ENCODE measurements at places on chromosomes 4 and X.

DNA sequence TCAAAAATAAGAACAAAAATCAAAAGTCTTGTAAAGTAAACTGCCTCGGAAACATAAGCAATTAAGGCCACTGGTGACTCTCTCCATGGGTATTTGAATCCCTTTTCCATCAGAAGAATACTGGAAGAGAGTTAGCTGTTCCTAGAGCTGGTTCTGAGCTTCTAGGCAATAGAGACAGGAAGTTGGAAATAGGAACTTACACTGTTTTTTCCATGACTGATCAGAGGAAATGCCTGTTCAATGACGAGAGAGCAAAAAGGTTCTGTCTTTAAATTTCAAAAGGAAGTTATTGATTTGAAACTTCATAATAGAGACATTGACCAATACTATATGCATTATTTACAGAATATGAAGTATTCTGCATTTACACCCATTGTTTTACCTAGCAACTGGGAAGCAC lies 503.5 kb upstream of the ARX start:
- no peak for DNase-seq

DNA sequence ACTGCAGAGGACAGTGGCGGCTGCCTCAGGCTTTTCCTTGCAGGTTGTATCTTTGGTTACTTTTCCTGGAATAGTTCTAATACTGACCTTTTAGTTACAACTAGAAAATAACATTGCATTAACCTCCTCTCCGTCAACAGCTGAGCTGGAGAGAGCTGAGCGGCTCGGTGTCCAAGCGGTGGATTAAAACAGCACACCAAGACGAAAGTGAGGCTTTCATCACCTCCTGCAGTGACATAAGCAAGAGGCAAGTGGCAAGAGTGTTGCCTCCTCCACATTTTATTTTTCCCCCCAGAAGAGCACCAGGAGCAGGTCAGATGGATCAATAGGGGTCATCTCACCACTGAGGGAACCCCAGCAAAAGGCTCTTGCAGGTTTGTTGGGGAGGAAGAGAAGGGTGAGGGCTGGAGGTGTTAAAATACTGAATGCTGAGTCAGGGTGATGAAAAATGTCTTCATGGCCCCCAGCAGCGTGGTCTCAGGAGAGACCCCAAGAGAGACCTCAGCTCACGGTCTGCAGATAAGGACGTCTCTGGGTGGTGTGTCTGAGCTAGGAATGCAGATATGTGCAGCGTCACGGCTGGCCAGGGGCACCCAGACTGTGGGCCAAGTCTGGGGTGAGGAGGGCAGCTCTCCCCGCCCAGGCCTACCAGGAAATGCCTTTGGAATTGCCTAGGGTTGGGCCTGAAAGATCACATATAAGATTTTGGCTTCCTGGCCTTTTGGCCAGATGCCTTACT lies 50.3 kb downstream of the CASP3 start:
- no peak for DNase-seq

DNA sequence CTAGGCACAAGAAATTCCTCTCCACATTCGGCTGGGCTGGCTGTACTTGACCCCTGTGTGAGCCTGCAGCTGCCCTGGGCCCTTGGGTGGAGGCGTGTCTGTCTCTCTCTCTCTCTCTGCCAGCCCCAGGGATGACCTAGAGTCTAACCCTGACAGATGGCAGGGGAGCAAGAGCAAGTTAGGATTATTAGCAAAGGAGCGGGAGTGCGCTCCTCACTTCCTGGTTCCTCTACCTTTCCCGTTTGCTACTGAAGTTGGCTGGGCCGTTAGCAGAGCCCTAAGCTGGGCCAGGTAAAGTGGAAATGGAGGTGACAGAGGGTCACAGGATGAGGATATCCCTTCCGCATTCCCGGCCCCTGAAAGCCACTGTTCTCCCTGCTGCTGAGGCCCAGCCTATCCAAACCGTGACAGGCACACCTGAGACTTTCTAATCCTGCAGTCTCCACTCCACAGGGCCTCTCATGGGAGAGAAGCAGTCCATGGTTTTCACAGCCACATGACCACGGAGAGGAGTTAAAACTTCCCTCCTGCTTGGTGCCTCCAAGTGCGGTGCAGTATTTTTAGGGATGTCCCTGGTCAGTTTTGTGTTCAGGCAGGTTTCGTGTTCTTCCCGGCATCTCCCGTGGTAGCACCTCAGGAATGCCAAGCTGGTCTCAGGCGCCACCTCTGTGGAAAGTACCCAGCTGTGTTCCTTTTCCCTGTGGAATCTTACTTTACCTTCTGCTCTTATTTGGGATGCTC lies 79.3 kb downstream of the CLDN22 start:
- DNase-seq, result no peak

DNA sequence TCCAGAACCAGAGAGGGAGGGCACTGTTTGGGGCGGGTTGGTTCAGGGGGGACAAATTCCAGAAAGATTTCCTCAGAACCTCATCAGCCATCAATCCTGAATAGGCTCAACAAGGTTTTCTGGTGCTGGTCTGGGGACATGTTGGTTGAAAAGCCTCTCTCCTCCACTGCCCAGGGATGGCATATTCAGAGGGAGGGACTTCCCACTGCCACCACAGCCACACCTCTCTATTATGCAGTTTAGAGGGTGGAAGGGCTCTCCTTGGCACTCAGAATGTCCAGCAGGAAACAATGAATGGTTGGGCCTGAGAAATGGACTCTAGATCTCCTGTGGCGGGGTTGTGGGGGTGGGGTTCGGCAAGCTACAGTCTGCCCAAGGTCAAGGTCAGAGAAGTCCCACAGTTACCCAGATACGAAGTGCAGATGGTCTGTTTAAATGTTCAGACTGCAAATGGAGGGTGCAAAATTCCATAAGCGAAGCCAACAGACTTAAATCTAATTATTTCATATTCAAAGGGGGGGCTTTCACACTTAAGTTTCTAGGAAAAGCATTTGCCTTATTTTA lies 70.7 kb downstream of the LEF1 start:
- DNase-seq, result no peak

DNA sequence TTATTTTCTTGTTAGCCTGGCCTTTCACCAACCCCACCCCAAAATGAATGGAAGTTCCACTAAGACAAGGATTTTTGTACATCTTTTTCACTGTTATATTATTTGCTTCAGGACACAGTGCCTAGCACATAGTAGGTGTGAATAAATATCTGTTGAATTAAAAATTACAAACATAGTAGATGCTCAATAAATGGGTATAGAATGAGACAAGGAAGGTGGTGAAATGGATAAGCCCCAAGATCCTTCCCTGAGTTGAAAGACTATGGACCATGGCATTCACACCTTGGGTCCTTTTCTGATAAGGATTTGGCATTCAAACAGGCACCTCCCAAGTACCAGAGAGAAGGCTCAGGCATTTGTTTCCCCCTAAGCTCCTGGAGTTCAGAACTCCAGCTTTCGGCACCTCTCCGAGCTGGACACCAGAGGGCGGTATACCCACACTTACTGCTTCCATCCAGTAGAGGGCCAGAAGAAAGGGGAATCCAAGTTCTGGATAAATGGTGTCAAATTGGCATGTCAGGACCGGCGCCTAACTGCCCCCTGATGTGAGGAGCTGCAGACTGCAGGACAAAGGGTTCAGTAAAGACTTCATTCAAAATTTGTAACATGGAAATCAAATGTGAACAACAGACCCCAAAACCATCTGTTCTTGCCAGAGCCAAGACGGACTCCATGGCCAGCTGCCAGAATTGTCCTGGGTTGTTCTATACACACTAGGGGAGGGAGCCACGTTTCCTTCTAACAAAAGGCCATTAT lies 193.0 kb downstream of the GPC3 start:
- DNase-seq, result peak; percentile 61

GRCh38 chr4:126564283-126564854 lies 1068.4 kb upstream of the INTU start:
- DNase-seq, result no peak

DNA sequence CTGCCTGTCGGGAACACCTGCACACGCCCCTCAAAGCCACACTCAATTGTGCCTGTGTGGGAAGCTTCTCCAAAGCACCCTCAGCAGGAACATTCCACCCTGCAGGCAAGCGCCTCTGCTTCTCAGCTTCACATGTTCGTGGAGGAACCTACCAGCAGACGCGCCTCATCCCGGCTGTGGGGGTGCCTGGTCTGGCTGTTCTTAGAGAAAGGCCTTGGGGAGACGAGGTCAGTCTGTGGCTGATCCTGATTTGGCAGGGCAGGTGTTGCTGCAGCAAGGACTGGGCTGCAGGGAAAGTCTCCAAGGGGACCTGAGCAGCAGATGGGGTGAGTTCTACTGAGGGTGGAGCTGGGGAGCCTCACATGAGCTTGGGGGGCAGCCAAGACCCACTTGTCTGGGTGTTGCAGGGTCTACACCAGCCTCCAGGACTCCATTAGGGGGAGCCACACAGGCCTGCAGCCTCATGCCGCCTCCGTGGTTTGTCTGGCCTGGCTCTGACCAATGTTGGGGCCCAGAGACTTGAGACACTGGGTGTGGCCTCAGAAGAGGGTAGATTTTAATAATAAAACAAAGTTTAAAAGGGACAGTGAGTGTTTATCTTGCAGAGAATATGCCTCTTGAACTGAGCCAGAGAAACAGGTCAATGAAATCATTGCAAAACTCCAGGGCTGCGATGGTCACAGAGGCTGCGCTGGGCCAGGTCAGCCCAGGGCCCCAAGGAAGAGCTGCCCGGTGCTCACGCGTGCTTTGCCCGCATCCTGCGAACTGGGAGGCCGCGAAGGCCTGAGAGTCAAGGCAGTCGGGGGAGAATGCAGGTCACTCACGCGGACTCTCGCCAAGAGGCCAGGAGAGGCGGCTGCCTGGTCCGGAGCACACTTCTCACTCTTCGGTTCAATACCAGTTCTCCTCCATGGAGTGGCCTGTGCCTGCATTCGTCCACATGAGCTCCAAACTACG lies 21.1 kb downstream of the RNF212 start:
- no peak for DNase-seq

GRCh38 chrX:138692591-138692990 lies 18.9 kb downstream of the FGF13 start:
- no peak for DNase-seq

DNA sequence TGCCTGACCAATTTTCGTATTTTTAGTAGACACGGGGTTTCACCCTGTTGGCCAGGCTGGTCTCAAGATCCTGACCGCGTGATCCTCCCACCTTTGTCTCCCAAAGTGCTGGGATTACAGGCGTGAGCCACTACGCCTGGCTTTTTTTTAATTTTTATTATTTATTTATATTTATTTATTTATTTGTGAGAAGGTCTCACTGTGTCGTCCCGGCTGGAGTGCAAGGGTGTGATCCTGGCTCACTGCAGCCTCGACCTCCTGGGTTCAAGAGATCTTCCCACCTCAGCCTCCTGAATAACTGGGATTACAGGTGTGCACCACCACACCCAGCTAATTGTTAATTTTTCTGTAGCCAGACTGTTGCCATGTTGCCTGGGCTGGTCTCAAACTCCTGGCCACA lies 141.1 kb downstream of the CRLF2 start:
- no peak for DNase-seq

DNA sequence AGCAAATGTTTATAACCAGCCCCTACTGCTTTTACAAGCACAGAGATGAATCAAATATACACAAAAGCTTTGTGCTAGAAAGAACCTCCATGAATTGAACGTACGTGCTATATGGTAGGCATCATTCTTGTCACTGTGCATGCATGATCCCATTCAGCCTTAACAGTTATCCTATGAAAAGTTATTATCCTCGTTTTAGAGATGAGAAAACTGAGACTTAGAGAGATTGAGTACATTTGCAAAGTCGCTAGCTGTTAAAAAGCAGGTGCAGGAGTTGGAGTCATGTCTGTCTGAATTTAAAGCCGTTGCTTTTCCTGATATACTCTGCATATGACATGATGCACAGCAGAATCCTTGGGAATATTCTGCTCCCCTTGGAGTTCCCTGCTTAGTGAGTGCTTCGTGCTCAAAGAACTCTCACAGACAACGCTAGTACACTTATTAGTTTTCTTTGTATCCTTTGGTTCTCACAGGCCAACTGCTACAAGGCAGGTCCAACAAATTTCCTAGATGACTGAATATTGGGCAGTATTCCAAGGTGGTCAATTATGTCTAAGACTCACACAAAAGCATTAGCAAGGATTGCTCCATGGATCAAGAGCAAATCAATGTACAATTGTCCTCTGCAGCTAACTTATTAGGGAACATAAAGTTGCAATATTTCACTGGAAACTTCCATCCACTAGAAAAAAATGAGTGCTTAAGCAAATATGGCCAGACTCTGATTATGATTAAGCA lies 42.8 kb upstream of the TRIM2 start:
- no peak for DNase-seq

DNA sequence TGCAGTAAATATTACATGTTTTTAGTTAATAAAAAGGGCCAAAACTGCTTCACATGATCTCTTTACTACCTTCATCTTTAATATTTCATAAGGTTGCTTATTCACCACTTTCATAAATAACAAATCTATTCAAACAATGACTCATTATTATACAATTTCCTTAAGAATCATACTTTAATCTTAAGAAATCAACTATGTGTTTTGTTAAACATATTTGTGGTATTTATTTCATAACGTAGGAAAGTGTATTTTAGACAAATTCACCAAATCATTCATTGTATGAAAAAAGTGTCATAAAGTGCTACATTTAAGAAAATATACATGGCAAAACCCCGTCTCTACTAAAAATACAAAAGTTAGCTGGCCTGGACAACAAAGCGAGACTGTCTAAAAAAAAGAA lies 150.5 kb upstream of the RXFP1 start:
- DNase-seq, result no peak

DNA sequence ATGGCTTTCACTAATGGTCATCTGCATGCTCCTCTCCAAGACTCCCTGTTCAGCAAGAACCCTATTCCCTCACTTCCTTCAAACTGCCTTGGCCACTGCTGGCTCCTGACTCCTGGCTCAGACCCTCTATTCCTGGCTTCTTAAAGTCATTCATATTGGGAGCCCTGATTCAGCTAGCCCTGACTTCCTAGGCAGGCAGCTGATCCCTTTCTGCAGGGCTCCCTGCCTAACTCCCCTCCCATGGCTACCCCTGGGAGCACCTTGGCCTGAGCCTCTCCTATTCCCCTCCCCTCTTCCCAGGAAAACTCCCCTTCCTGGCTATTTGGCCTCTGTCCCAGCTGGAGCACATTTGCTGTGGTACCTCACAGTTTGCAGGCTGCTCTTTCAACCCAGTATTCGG lies 154.9 kb upstream of the PJA1 start:
- DNase-seq, result no peak

GRCh38 chr4:130563185-130563888 lies 1467.4 kb downstream of the C4orf33 start:
- peak; percentile 38 for DNase-seq

- DNase-seq, result no peak
Measured at GRCh38 chrX:13697455-13697854, 8.5 kb downstream of the RAB9A start.

- DNase-seq, result peak; percentile 37
Measured at GRCh38 chr4:174631901-174632758, 109.8 kb upstream of the HPGD start.

- DNase-seq, result no peak
Measured at GRCh38 chrX:153623310-153624029, 23.5 kb upstream of the DUSP9 start.

- DNase-seq, result no peak
Measured at GRCh38 chr4:8079031-8079885, 79.4 kb downstream of the ABLIM2 start.

DNA sequence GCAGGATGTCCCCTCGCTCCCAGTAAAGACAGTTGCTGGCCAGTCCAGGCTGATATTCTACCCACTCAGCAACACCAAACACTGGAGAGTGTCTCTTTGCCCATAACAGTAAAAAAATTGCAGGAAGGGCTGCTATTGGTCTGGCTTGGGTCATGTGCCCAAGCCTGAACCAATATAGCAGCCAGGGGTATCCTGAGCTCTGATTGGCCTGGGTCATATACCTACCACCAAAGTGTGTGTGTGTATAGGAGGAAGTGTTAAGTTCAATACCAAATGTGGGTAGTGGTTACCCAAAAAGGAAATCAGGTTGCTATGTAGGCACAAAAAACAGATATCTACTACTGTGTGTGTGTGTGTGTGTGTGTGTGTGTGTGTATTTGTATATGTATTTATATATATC lies 373.2 kb downstream of the BCOR start:
- DNase-seq, result no peak

Measured in Caki2 (cell line).